ENCODE measurements at places on chromosomes 2 and 18.
A peak's percentile ranks its signal among the peaks of the same experiment; 100 is the strongest.

DNA sequence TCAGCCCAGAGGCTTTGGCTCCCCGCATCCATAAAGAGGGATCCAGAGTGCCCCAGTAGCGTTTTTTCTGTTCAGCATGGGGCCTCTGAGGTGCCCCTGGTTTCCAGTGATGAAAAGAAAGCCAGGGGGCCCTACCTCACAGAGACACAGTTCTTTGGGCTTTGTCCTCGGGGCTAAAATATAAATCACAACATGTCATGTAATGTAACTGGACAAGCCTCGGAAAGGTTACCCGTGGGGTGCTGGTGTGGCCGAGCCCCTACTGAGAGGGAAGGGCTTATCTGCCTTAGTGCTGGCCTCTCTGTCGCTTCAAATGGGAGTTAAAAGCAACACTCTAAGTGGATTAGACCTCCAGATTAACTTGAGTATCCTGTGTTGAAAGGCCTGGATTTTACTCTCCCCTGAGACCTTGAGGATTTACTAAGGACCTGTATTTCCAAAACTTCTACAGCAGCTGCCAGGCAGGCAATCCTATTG lies 251.6 kb upstream of the APCDD1 start:
- no peak for DNase-seq

DNA sequence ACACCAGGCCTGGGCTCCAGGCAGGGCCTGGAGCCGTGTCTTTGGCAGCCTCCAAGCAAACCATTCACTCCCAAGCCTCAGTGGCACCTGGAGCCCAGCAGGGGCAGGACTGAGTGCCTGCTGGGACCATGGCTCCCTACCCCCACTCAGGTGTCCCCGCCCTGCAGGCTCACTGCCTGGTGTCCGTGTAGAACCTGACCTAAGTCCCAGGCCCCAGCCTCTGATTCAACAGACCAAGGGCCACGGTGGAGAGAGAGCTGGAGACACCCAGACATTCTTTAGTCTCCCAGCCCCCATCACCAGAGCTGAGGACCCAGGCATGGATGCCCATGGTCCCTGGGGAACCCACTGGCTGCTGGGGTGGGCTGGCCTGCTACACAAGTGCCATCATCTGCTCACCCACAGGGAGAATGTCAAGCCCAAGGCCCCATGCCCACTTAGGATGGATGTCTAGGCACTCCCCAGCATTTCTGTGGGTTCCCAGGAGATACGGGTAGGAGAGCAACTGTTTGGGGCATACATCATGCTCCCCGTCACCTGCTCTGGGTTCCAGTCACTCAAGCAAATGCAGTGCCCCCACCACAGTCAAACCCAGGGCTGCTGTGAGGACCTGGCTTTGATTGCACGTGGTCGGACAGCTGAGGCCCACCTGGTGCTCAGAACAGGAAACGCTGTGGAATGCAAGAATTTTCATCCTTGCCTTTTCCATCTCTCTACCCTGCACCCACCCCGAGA lies 42.9 kb upstream of the ATG16L1 start:
- no peak for DNase-seq

GRCh38 chr2:73987109-73987947 lies 2.6 kb downstream of the TET3 start:
- DNase-seq = no peak

GRCh38 chr18:63187223-63187574 lies 132.4 kb downstream of the BCL2 start:
- DNase-seq = no peak

- DNase-seq = no peak
These were observed 54.9 kb downstream of the FHOD3 start for GRCh38 chr18:36352384-36352783.

- DNase-seq = no peak
These were observed 67.0 kb upstream of the APCDD1 start for GRCh38 chr18:10387399-10387798.

- no peak for DNase-seq
These were observed 673.8 kb upstream of the SALL3 start for GRCh38 chr18:78305789-78306188.

GRCh38 chr18:32010124-32010721 lies 8.4 kb upstream of the RNF125 start:
- no peak for DNase-seq

DNA sequence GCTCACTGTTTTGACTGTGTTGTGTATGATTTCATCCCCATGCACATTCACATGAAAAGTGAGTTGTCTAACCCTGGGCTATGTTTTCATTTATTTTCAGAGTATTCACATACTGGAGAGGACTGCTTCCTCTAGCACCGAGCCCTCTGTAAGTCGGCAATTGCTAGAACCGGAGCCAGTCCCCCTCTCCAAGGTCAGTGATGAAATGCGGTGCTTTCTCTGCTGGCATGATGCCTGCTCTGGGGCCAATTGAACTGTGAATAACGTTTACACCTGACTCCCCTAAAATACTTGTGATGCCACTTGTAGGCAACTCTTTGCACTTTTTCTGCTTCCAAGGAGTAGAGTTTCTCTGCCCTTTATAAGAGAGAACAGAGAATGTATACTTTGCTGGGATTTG lies 126.9 kb downstream of the PRKRA start:
- no peak for DNase-seq

GRCh38 chr2:96241900-96242611 lies 23.7 kb downstream of the TMEM127 start:
- DNase-seq = peak; percentile 30

DNA sequence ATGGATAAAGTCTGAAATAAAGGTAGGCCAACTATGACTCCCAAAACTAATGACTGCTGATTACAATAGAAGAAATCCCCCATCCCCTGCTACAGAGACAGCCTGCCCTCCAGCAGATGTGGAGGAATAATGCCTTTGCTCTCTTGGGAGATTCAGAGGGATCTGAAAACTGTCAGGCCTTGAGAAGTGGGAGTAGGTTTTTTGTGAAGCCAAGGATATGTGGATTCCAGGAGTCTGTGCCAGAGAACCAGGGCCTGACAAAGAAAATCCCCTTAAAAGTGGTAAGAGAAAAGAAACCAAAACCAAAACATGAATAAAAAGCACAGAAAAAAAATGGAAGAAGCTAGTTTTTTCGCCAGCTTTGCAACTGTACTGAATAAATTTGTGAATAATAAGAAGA lies 397.6 kb downstream of the ZNF521 start:
- no peak for DNase-seq

DNA sequence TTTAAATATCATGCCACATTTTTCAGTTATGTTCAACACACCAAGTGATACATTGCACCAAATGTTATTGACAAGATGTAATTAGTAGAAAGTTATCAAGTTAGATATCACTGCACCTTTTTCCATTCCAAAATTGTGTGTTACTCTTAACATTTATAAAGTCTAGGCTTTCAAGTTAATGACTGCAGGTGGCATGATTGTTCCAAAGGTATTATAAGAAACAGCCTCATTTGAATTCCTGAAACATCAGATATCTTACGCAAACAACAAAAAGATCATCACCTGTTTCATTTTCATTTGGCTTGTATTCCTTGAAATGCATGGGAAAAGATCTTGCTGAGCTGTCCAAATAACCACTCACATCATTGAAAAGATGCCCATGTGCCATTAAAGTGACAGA lies 1528.2 kb upstream of the ZEB2 start:
- no peak for DNase-seq

DNA sequence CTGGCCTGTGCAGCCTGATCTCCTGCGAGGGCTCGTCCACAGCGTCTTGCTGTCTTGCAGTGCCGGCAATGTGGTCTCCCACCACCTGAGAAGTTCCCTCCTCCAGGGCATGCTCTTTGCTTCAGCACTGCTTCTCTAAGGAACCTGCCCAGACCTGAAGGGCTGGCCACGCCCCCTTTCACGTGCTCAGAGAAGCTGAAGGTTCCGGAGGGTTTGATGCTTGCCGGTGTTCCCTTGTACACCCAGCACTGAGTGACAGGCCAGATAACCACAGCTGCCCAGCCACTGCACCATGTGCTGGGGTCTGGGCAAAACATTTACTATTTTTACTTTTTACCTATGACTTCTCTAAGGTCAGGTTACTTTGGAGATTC lies 1.7 kb upstream of the POLR2D start:
- peak; percentile 49 for DNase-seq

DNA sequence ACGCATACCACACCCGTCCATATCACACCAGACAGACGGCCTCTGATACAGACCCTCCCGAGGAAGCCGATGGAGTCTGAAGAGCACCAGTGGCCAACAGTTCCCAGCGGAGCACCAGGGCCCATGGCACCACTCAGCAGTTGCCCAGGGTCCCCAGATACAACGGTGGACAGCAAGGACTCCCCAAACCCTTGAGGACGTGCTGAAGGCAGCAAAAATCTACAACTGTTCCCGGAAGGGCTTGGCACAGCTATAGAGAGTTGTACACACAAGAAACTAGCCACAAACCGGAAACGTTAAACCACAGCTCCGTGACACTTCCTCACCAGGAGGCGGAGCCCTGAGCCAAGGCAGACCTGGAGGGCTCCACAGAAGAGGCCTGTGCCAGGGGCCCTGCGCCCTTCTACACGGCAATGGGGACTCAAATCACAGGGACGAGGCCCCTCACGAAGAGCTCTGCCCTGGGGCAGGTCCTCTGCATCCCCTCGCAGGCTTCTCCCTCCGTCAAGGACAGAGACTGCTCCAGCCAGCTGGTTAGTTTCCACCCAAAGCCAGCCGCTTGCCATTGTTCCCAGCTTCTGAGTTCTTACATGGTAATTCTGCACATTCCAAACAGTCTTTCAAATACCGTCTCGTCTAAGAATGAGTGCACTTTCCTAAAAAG lies 133.4 kb downstream of the HDAC4 start:
- DNase-seq = peak; percentile 90

GRCh38 chr2:116754381-116755101 lies 1060.0 kb upstream of the DDX18 start:
- DNase-seq = no peak

DNA sequence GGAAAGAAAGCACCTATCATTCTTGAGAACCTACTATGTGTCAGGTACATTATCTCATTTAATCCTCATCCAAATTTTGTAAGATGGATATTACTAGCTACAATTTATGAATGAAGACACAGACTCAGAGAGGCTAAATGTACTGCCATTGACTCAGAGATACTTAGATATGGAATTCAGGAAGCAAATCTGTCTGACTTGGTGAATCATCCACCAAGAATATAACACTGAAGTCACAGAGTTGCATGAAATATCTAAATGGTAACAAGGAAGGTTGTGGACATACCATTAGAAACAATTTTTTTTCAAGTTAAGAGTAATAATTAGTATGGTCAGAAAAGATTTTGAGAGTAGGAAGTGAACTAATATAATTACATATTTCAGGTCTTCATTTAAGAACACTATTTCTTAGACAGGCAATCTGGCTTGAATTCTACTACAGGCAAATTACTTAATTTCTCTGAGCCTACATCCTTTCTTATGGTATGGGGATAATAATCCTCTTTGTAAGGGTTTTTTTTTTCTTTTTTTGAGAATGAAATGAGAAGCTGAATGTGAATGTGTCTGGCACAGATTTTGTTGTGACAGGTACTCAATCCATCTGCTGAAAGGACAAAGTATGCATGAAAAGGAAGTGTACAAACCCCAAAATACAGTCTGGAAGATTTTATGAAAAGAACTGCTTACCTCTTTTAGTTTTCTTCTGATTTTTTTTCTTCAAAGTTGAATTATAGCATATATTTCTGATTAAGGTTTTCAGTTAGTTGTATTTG lies 14.8 kb upstream of the C2orf66 start:
- no peak for DNase-seq

DNA sequence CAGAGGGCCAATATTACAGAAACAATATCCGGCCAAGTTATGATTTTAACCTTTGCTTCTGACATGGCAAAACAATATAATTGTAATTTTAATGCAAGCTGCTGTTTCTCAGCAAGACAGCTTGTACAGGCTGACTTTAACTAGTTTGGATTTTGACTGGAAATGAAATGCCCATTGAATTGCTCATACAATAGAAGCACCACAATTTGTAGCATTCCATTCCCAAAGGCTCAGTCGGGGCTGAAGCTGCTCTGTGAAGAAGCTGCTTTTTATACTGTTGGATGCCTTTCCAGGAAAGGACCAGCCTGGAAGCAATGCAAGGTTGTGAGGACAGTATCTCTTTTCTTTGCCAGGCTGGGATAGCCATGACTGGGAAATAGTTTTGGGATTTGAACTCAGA lies 677.0 kb upstream of the FANCL start:
- no peak for DNase-seq

DNA sequence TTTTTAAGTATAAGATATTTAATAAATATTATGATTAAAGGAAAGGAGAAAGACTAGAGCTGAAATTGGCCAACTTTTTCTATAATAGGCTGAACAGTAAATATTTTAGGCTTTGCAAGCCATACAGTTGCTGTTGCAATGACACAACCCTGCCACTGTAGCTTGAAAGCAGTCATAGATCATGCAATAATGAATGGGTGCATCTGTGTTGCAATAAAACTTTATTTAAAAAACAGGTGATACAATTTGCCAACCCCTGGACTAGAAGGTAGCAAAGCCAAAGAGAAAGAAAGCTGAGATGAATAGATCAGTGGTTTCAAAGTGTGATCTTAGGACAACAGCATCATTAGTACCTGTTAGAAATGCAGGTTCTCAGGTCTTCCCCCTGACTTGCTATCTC lies 219.1 kb downstream of the SETBP1 start:
- DNase-seq = no peak

- no peak for DNase-seq
These were observed 2.3 kb upstream of the BCL11A start for GRCh38 chr2:60555783-60556139.

GRCh38 chr2:171271971-171272436 lies 111.3 kb upstream of the TLK1 start:
- DNase-seq = no peak

DNA sequence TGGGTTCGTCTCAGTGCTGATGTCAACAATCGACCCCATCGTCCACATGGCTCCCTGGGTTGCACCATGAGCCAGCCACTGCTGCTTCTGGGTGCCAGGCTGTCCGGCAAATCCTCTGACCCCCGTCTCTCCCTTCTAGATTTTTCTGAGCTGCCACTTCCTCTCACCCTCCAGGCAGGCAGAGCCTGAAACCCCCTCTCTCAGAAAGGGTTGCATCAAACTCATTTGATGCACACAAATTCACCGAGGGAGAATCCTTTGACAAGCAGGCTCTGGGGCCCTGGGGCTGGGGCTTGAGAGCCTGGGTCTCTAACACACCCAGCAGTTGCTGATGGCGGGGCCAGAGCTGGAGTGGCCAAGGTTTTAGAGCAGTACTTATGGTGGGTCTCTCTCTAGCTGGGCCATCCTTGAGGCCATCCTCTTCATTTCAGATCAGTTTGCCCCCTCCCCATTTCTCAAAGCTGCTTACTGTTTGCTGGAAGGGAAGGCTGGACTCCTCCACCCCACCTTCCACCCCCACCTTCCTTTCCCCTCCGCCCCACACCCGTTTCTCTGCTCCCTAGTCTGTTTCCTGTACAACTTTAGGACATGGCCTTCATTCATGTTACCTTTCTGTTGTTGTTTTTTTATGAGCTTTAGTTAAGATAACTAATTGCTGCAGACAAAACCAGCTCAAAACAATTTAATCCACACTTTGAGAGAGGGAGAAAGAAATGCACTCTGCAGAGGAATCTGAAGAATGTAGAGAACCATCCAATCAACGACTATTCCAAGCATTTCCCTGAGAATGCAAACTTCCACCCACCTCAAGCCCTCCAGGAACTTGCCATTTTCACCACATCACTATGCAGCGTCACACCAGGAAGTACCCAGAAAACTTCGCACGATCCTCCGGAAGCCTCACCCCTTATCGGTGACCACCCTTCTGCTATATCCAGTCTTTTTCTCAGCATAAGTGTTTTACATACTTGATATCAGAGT lies 69.5 kb downstream of the ARL4C start:
- DNase-seq = no peak
